ENCODE measurements at places on chromosomes 4 and X. TPM values are rescaled to one million over a fixed set of nuclear protein-coding genes. Genes with fewer than 3 reads are reported as not detected.

CD38 gene
- 9.2 TPM for total RNA-seq

MAGEC2 gene
- not detected for total RNA-seq

PLAC1 gene
- not detected for total RNA-seq

DNA sequence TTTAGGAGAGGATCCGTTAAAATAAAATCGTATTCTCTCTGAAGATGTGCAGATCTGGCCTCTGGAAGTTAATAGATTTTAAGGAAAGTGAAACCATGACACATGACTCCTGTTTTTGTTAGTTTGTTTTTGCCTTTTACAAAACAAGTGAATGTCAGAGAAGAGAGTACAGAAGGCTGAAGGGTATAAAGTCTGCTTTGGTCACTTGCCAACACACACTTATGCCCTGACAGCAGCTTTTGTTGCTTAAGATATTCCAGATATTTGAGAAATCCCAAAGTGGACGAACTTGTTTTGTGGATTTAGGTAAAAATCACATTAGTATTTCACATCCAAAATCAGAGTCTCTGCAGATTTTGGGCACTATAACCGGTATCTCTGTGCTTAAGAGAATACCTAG is 192.4 kb upstream of the RASGEF1B start:
- DNase-seq: no peak

DNA sequence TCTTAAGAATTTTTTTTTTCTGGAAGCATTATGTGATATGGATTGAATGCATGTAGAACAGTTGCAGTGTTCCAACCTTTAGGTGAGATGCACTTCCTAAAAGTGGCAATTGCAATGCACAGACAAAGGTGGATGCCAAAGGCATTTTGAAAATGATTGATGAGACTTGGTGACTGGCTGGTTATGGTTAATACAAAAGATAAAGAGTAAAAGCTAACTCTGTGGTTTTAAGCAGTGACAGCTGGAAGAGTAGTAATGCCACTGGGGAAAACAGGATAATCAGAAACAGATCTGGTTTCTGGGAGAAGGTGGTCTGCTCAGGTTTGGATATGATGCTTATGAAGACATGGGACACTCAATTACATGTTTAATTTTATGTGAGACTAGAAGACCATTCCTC is 345.6 kb downstream of the RPA4 start:
- DNase-seq: no peak

Data from omental fat pad (tissue), 4 donors.